Endothelial cell (in vitro differentiated cells): ENCODE measurements at places on chromosomes 3 and 15.

GRCh38 chr3:158159714-158160113 is 49.8 kb downstream of the RSRC1 start:
- no peak for DNase-seq

- no peak for DNase-seq
These were observed 8.7 kb downstream of the ADPGK start for GRCh38 chr15:72774696-72775383.

DNA sequence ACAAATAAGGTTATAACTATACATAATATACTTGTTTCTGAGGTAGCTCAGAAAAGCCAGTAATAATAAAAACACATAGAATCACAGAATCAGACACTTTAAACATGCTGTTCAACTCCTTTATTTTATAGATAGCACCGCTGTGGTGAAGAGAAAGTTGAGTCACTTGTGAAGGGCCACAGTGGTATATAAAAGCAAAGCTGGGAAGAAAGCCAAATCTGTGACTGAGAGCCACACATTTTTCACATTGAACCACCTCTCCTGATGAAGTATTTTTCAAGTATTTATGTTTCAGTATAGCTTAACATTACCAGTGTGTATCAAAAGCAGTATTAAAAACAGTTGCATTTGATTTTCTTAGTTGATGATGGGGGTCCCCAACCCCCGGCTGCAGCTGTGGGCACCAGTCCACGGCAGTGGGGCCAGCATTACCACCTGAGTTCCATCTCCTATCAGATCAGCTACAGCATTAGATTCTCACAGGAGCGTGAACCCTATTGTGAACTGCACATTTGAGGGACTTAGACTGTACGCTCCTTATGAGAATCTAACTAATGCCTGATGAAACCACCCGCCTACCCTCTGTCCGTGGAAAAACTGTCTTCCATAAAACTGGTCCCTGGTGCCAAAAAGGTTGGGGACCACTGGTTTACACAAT is 46.2 kb downstream of the TBL1XR1 start:
- no peak for DNase-seq

GRCh38 chr15:68312701-68313204 is 35.2 kb downstream of the FEM1B start:
- DNase-seq = no peak

GRCh38 chr3:100913870-100914648 is 79.2 kb downstream of the ABI3BP start:
- DNase-seq = no peak

DNA sequence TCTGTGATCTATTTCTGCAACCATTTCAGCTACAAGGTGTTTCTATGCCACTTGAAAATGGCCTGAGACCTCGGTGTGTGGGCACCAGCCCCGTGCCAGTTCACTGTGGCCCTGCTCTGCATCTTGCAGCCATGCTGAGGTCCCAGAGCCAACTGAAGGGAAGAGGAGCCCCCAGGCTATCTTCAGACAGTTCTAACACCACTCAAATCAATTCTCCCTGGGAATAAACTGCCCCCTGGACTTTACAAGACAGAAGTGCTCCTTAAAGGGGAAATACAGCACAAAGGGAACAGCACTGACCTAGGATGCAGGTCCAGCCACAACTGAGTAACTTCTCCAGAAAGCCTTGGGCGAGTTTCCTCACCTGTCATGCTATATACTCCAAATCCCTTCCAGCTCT is 3.9 kb downstream of the XXYLT1 start:
- DNase-seq = no peak

DNA sequence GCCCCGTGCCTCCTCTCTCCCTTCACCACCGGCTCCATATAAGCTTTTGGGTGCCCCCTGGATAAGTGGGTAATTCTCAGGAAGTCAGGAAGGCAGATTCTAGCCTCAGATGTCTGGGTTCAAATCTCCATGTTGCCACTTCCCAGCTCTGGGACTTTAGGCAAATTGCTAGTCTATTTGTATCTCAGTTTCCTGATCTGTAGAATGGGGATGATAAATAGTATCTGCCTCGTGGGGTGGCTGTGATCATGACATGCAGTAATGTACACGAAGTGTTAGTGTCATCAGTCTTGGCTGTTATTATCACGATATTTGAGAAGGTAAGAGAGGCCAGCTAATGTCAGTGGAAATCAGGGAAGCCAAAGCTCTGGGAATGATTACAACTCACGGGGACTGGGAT is 43.3 kb downstream of the MUC4 start:
- no peak for DNase-seq

DNA sequence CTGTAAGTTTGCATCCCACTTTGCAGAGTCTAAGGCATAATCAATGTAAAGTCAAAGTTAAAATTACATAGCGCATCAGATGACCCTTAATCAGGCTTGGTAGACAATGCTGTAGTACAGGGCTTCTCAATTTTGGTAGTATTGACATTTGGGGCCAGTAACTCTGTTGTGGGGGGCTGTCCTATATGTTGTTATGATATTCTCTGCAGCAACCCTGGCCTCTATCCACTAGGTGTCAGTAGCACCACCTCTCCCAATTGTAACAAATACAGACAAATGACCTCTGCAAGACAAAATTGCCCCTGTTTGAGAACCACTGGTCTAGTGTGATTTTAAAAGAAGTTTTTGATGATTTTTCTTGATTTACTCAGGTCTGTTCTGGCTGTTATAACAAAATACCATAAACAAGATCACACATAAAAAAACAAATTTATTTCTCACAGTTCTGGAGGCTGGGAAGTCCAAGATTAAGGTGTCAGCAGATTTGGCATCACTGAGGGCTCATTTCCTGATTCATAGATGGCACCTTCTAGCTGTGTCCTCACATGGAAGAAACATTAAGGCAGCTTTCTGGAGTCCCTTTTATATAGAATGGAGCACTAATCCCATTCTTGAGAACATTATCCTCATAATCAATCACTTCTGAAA is 37.6 kb upstream of the SLC9A9 start:
- DNase-seq = peak; percentile 8

- no peak for DNase-seq
These were observed at the start of gene DAZL for GRCh38 chr3:16604887-16605602. Gene DAZL (minus strand): TSS chr3:16605423. CDS start chr3:16605205, 218 bp downstream.

DNA sequence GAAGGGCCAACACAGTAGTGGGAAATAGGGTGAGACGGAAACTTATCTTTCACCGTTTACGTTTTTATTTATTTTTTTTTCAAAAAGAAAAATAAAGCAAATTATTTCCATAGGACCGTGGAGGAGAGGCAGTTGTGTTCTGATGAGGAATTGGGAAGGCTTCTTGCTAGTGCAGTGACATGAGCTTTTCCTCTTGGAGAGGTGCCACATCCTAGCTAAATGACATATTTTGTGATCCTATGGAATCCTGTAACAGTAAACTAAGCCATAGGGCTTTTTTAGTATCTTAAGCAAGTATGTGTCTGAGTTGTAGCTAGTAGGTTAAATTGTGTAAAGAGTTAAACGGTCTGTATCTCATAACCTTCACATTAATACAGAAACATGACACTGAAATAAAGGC is 609.9 kb downstream of the RBMS3 start:
- DNase-seq = no peak

DNA sequence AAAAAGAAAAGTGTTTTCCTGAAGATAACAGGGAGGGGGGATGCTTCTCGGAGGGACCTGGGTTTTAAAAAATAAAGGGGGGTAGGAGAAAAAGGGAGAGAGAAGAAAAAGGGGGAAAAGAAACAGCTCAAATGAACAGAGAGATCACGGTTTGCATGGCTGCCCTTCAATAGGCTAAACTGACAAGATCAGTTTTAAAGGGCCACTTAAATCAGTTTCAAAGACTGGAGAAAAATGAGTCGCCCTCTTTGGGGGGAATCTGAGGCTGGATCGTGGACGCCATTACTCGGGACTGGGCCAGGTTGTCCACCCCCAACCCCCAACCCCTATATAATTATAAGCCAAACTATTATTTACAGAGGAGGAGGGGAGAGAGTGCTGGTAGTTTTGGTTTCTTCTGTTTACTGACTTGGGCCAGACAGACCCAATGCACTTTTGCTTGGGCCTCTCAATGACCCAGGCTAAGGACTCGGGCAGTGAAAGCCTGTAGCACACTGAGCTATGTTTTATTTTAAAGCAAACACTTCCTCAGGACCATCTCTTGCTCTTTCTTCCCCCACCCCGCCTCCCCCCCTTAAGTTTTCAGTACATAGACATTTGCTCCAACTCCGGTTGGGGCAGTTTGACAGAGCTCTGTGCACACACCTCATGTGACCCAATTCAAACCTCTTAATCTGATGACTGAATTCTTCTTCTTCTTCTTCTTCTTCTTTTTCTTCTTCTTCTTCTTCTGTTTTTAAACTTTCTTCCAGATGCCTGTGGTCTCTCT is 6.3 kb downstream of the NR2F2 start:
- no peak for DNase-seq

DNA sequence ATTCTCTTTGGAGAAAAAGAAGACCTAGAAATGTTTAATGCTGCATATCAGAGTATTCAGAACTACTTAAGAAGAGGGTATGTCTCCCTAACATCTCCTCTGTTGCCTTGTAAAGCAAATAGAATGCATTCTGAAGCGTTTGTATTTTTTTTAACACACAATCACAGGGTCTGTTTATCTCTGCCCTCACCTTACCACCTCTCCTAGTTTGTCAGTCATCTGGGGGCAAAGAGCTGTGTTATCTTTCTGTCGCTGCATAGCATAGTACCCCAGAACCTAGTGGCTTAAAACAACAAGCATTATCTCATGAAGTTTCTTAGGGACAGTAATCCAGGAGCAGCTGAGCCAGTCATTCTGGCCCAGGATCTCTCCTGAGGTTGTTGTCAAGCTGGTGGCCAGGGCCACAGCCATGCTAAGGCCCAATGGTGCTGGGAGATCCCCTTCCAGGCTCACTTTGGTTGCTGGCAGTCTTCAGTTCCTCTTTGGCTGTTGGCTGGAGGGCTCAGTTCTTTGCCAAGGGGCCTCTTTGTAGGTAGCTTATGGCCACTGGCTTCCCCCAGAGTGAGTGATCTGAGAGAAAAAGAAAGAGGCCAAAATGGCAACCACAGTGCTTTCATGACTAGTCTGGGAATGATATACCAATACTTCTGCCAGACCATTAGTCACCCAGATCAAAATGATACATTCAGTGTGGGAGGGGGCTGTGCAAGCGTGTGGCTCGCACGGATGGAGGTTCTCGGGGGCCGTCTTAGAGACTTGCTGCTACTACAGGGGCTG is 17.8 kb downstream of the EDEM1 start:
- DNase-seq = no peak
